PC-9 (cell line): ENCODE measurements at places on chromosomes 16 and 17. TPM values are rescaled to one million over a fixed set of nuclear protein-coding genes. Genes with fewer than 3 reads are reported as not detected.

The NOS2 gene
- total RNA-seq, result not detected in 2 replicates

The COPZ2 gene
- 2.6 and 2.7 TPM in 2 replicates for total RNA-seq

The CDRT15L2 gene
- total RNA-seq, result not detected in 2 replicates

The FOXL1 gene
- not detected in 2 replicates for total RNA-seq

The TNFSF13 gene
- total RNA-seq, result 46.4 and 65.4 TPM in 2 replicates

The TOX3 gene
- total RNA-seq, result not detected in 2 replicates

The NACA2 gene
- not detected in 2 replicates for total RNA-seq

- DNase-seq, result no peak
Observed at GRCh38 chr16:53202398-53202797, 147.6 kb downstream of the CHD9 start.

- no peak for DNase-seq
Observed at GRCh38 chr17:8846768-8847211, 20.7 kb downstream of the PIK3R6 start.

DNA sequence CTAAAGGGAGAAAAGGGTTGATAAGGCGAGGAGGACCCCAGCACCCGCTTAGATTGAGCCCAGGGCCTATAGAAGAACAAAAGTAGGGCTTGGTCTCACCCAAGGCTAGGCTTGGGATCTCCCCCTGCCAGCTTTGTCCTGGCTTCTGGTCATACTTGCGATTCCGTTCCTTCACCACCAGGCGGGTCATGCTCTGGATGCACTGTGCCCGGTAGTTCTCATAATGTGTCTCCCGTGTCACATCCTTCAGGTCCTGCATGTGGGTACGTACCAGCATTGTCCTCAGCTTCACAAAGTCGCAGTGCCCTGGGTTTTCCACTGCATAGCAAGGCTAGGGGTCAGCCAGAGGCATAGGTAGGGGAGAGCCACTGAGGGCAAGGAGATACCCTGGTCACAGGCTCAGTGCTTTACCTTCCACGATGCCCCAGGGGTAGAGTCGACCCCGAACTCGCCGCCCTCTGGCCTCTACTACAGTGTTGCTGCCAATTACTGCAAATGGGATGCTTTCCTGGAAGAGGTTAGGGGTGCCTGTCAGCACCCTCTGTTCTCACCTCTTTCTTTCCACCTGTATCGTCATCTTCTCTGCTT, 6.5 kb upstream of the MTMR4 start:
- no peak for DNase-seq

GRCh38 chr16:79186196-79186595, 414.3 kb downstream of the MAF start:
- no peak for DNase-seq

DNA sequence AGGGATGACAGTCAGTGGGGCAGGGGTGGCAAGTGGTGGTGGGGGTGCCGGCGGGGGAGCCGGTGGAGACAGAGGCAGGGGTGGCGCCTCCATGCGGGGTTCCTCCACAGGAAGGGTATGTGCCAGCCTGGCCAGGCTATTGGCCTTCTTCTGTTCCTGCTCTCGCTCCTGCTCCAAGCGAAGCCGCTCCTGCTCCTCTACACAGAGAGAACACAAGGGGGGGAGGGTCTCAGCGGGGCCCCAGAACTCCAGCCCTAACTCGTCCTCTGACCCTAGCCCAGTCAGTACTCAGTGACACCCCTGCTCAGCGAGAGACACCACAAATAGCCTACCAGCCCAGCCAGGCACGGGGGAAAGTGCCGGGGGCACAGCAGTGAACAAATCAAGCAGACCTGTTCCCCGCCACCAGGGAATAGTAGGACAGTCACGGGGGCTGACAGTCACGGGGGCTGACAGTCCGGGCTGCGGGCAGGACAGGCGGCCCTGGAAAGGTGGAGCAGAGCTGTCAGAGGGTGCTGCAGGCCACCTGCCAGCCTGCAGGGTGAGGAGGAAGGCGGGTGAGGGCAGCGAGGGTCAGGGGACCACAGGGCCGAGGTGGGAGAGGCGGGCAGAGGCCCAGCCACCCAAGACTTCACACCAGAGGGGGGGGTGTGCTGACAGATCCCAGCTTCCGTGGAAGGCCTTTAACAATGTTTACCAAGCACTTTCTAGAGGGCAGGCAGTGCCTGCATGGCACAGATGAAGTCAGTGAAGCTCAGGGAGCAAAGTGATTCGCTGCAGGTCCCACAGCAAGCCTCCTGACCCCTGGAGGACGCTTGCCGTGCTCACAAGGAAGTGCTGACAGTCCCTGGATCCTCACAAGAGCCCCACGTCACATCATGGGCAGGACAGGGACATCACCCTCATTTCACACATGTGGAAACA, 5.3 kb downstream of the MNT start:
- no peak for DNase-seq

DNA sequence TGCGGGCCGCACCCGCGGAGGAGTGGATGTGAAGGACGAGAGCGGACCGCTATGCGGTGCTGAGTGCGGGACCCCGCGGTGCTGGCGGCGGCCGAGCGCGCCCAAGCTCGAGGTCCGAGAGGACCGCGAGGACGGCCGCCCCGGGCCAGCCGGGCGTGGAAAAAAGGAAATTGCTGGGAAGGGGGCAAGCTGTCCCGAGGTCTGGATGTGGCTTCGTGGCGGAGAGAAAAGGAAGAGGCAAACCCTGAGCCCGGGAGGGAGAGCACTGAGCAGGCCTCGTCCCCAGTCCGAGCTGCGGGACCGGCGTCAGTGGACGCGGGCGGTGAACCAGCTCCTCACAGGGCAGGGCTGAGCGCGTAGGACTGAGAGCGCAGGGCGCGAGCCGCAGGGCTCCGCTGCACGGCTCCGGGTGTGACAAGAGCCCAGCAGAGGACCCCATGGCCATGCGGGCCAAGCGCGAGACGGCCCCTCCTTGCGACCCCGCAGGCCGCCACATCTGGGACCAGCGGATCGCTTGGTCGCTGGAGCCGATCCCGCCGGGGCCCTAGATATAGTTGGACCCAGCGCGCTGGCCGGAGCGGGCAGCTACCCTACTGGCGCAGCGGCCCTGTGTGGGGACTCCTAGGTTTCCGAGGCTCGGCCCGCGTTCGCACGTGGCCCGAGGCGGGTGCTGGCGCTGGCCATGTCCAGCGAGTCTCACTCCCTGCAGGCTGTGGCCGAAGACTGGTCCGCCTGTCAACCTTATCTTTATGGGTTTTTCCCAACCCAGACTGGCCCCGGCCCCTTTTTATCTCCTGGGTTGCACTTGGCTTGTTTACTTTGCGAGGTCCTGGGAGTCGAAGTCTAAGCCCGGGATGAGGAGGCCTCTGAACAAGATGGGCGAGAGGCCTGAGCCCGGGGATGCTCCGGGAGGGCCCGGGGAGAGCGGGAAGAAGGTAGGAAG, 2.4 kb downstream of the TBX4 start:
- no peak for DNase-seq

GRCh38 chr17:8441690-8442089, 6.0 kb downstream of the NDEL1 start:
- no peak for DNase-seq

- peak; percentile 25 for DNase-seq
Observed at GRCh38 chr16:27355610-27356009, 41.8 kb downstream of the IL4R start.

- no peak for DNase-seq
Observed at GRCh38 chr17:51961689-51962088, 196.8 kb downstream of the CA10 start.

GRCh38 chr16:30989469-30990047, 4.6 kb downstream of the HSD3B7 start:
- peak; percentile 22 for DNase-seq

DNA sequence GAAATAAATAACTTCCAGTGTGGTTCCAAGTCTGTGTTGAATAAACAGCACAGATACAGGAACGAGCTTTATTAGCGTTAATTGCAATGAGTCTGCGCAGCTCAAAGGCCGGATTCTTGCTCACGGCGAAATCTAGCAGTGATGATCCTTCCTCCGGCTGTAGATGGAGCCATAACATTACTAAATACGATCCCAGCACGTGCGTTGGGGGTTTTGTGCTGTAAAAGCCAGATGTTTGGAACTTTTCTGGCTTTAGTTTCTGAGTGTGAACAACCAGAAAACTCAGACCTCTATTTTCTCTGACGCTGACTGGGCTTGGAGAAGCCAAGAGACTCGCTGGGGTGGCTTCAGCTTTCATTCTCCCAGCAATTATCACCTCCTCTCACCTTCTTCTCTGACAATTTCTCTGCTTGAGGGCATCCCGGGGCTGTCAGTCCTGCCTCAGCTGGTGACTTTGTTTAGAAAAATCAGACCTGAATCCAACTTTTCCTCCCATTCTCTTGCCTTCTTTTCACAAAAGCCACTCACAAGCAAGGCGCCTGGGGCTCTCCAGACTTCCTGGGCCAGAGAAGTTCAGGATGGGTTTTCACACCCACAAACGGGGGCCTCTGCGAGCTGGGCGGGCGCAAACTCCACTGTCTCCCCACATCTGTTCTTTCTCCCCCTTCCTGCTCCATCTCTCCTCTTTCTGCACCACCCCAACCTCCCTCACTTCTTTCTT, 47.1 kb upstream of the AKTIP start:
- peak; percentile 55 for DNase-seq

GRCh38 chr16:24953306-24953705, 61.9 kb downstream of the ARHGAP17 start:
- DNase-seq, result no peak

DNA sequence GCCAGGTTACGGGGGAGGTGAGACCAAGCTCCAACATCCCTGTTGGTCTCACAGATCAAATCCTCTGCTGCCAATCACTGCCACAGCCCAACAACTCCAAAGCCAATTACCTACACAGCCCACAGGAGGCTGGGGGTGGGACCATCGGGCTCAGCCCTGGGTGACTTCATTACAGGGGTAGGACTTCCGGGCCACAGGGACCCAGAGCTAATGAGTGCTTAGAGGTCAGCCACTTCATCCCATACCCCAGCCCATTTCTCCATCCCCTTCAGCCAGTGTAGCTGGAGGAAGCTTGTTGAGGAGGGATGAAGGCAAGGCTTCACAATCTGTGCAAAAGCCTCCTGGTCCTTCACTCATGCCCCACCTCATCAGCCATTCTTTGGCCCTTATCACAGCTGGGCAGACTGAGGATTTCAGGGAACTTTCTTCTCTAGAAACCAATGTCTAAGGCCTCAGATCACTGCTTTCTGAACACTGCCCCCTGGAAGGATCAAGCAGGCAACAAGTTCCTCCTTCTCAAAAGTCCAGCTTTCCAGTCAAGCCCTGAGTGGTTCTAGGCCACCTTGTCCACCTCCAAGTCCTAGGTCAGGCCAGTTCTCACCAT, 5.8 kb downstream of the FOXN1 start:
- DNase-seq, result no peak

DNA sequence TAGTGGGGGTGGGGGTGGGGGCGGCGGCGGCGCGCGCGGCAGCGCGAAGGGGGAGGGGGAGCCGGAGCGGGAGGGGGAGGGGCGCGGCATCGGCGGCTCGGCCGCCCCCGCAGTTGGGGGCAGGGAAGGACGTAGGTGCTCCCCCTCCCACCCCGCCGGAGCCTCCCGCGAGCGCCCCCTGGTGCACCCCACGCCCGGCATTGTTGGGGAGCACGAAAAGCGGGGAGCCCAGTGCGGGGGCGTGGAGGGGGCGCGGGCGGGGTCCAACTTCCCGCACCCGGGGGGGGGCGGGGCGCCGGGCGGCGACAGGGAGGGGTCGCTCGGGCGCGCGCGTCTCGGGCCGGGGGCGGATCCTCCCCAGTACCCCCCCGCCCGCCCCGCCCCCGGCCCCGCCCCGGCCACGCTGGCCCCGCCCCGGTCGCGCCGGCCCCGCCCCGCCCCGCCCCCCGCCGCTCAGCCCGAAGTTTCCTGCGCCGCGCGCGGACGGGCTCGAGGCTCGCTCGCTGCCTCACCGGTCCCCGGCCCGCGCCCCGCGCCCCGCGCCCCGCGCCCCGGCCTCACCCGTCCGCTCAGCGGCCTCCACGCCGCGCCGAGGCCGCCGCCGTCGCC, at the start of gene CACNA1H:
Gene CACNA1H (plus strand): TSS at position 456 of the 609 bp plus-strand sequence. CDS start 632 bp downstream, outside the sequence.
- DNase-seq, result no peak

GRCh38 chr16:73480381-73480780, 432.5 kb upstream of the ZFHX3 start:
- no peak for DNase-seq

GRCh38 chr16:84408856-84409255, 40.5 kb downstream of the ATP2C2 start:
- DNase-seq, result no peak

DNA sequence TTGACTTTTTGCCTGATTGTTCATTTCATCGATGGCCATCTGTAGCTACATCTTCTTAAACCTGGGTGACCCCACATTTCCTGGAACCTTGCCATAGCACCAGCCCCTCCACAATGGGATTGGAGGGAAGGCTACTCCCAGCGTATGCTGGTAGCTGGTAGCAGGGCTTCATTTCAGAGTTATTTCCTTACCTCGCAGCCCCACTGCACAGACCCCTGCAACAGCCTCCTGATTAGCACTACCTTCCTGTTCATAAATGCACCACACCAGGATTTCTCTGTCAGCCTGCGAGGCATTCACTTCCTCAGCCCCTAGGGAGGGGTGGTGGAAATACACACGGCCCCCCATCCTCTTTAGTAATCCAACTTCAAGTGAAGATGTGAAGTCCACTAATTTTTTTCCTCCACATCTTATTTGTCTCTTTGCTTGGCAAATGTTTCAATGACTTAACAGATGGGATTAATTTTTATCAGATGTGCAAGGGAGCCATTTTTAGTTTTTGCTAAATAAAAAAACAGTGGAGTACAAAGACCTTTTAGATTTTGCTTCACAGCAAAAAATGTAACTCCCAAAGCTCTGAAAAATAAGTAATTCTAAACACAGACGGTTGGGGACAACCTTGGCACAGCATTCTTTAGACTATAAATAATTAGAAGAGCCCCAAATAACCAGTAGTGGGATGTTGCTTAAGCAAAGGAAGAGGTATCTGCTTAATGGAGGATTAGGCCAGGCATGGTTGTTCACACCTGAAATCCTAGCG, 76.6 kb downstream of the CLEC16A start:
- no peak for DNase-seq

DNA sequence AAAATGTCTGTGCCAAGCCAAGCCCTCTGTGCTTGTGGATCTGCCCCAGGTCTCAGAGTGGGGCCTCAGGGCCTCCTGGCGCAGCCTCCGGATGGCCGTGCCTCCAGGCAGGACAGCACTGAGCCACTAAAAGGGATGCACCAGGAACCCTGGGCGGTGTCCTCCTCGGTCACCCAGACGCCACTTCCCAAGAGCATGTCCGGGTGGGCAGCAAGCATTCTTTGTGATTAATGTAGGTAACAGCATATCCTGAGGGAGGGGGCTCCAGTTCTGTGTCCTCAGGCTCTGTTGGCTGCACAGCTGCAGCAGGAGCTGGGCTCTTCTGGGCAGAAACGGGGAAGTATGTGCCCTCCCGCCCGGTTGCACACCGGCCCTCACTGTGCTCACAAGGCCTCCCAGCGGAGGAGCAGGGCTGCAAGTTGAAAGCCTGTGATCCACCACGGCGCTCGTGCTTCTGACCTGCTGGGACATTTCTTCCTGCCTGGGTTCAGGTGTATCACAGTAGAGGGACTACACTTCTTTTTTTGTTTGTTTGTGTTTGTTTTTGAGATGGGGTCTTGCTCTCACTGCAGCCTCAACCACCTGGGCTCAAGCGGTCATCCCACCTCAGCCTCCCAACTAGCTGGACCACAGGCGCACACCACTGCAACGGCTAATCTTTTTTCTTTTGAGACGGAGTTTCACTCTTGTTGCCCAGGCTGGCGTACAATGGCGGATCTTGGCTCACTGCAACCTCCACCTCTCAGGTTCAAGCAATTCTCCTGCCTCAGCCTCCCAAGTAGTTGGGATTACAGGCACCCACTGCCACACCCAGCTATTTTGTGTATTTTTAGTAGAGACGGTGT, 37.9 kb upstream of the CHMP6 start:
- DNase-seq, result no peak

GRCh38 chr16:21590287-21590686, 9.1 kb upstream of the METTL9 start:
- peak; percentile 14 for DNase-seq

- DNase-seq, result no peak
Observed at GRCh38 chr16:6309271-6309670, 1023.4 kb upstream of the RBFOX1 start.
